Stimulated activated effector memory CD8-positive, alpha-beta T cell treated with anti-CD3 and anti-CD28 coated beads, Interleukin-12 subunit alpha, Interleukin-12 subunit beta, amount 100 ng/mL, for 72 hours (primary cell): ENCODE measurements at places on chromosomes 16 and 17.
A peak's percentile ranks its signal among the peaks of the same experiment; 100 is the strongest.

DNA sequence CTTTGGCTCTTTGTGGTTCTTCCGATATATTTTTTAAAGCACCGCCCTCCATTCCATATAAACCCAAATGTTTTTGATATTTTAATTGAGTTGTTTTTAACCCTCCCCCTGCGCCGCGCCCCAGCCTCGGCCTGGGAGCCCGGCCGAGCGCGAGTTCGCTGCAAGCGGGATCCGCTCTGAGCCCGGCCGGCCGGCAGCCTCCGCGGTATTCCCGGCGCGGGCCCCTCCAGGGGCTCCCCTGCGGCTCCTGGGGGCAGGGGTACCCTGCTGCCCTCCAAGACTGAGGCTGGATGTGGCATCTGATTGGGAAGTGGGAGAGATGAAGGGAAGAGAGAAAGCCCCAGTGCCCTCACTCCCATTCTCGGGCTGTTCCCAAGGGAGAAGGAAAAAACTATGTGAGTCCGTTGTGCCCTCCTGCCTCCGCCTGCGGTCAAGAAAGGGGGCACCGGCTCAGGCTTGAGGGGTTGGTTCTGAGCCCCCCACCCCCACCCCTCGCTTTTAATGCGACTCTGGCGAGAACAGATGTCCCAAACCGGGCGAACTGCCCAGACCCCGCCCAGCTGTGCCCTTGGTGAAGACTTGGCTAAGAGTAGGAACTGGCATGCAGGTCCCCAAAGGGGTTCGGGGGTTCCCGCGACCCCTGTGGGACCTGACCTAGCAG, 8.6 kb downstream of the NEUROD2 start:
- DNase-seq: no peak

GRCh38 chr16:57279780-57280638, 4.5 kb downstream of the PLLP start:
- DNase-seq: no peak

DNA sequence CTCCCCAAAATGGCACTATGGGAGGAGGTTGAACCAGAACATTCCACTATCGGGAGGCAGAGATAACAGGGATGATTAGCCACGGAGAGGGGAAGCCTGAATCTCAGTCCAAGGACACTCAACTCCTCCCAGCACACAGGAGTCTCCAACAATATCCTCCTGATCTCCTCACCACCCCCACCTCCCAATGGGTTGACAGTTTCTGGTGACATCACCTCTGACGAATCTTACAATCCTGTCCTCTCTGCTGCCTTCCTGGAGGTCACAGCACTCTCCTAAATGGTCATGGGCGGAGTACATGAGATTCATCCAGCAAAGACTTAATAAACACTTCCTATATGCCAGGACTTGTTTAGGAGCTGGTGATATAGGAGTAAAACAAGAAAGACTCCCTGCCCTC, 80.9 kb downstream of the SLC6A2 start:
- no peak for DNase-seq

- DNase-seq: no peak
Measured at GRCh38 chr17:41082626-41083025, 1.3 kb upstream of the KRTAP4-7 start.

DNA sequence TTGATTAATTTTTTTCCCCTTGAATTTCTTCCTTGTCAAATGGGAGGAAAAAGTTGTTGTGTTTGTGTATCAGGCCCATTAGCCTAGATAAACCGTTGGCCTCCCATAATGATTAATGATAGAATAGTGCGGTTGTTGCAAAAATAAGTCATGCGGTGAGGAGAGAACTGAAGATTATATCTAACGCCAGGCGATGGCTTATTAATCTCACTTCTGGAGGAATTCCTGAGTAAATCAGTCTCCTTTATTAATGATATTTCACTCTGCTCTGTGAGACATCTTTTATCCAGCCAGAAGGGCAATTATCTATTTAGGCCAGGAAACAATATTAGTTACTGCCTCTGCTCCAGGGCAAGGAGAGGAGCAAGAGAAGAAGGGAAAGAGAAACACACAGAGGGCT, 107.3 kb downstream of the IRX5 start:
- no peak for DNase-seq

DNA sequence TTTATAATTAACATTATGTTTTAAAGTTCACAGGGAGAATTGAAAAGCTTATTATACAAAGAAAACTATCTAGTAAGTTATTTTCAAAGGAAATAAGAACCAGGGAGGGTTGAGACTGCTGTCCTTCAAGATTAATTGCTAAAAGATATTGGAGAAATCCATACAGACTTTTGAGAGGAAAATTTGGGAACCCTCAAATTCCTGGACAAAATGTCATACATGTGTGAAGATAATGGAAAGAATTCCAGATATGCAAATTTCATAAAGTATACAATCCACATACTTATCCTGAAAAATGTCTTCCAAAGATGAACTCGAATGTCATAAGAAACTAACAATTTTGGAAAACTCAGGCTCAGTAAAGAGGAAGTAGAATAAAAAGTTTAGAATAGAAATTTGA, 213.8 kb downstream of the HS3ST3A1 start:
- no peak for DNase-seq

DNA sequence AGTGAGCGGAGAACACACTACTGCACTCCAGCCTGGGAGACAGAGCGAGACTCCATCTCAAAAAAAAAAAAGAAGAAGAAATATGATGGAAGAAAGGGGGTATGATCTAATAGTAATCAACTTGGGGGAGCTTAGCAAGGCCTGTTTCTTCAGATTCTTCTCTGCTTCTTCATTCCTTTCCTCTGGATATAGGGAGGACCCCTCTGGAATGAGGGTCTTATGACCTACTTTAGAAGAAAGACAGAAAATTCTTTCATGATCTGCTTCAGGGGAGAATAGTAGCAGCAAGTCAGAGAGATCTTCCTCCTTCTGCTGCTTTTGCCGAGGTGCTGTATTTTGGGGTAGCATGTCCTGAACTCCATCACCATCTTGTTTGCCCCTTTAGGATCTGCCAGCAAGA, 44.9 kb upstream of the ETV4 start:
- no peak for DNase-seq

DNA sequence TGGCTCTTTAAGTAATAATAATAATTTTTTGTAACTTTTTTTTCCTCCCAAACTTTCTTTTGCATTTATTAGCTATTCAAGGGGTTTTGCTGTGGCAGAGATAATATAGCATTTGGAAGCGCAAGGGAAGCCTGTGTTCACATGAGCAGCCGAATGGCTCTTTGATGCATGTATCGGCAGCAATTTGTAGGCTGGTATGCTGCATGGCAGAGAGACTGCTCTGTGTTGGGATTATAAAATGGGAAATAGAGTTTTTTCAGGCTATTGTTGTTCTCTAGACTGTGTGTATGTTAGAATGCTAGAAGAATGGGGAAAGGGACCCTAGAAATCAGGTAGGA, 94.6 kb upstream of the SALL1 start:
- DNase-seq: no peak

- DNase-seq: no peak
Measured at GRCh38 chr17:3004150-3004801, 59.1 kb downstream of the OR1D5 start.

GRCh38 chr17:72303787-72304733, 183.2 kb downstream of the SOX9 start:
- no peak for DNase-seq

- no peak for DNase-seq
Measured at GRCh38 chr17:55612691-55613141, 101.5 kb upstream of the SMIM36 start.

- DNase-seq: peak; percentile 49
Measured at GRCh38 chr17:27466743-27467375, 10.6 kb downstream of the KSR1 start.

- DNase-seq: no peak
Measured at GRCh38 chr17:69335058-69335457, 8.1 kb upstream of the ABCA5 start.

GRCh38 chr17:17944743-17945142, 27.5 kb downstream of the TOM1L2 start:
- no peak for DNase-seq

GRCh38 chr16:2751577-2752034, 832 bp upstream of the SRRM2 start:
- no peak for DNase-seq

GRCh38 chr17:17125136-17126084, 80.7 kb downstream of the PLD6 start:
- no peak for DNase-seq

GRCh38 chr17:67007266-67007665, 37.1 kb upstream of the CACNG1 start:
- no peak for DNase-seq

DNA sequence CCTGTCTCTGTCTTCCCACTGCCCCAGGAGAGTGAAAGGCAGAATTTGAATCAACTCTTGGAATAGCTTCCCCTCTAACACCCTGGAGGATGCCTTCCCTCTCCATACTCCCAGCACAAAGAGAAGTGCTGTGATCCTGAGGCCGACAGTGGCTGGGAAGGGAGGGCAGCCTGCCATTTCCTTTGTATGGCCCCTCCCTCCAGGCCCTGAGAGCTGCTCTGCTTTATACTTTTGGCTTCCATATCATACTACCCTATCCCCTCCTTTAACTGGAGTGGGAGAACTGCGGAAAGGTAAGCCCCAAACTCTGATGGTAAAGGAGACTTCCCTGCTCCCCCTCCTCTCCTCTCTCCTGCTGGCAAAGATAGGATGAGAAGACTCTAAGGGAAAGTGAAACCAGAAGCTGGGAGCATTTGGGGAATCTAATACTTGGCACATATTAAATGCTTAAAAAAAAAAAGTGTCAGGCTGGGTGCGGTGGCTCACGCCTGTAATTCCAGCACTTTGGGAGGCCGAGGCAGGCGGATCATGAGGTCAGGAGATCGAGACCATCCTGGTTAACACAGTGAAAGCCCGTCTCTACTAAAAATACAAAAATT, 4.1 kb upstream of the MED24 start:
- DNase-seq: no peak

GRCh38 chr17:79812353-79813258, 15.7 kb upstream of the CBX8 start:
- no peak for DNase-seq

DNA sequence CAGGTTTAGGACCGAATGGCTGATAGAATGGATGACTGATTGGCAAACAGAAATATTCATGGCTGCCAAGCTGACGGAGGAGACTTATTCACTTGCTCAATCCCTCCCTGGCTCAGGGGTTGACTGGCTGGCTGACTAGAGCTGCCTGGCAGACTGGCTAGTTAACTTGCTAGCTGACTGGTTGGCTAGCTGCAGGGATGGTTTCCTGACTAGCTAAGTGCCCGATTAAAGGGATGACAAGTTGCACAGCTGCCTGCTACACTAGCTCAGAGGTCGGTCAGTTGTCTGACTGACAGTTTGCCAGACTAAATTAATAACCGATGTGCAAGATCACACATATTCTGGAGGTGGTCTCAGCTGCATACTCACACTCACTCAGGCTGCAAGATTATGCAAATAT, 1208.4 kb upstream of the CDH8 start:
- no peak for DNase-seq

DNA sequence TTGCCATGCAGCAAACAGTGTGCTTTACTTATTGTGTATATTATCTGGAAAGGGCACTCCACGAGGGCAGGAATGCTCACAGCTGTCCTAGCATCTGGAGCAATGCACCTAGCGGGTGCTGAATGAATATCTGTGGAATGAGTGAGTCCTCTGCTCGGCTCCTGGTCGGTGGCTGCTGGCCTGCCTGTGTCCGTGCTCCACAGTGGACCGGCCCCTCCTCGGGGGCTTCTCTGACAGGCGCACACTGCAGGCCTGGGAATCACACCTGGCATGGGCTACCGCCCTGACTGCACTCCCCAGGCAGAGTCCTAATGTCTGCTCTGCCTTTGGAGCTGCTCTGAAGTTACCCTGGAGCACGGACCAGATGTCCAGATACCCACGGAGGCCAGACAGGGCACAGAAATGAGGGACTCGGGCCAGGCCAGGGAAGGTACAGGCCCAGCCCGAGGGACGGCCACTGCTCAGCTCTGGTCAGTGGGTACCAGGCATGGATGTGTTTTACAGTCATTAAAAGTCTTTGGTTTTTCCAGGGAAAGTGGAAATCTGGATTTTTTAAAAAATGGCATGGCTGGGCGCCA, 21.1 kb upstream of the AKTIP start:
- DNase-seq: no peak

- no peak for DNase-seq
Measured at GRCh38 chr17:13728781-13729180, 127.1 kb upstream of the HS3ST3A1 start.

GRCh38 chr16:89890886-89891657, 17.7 kb downstream of the TCF25 start:
- DNase-seq: no peak

DNA sequence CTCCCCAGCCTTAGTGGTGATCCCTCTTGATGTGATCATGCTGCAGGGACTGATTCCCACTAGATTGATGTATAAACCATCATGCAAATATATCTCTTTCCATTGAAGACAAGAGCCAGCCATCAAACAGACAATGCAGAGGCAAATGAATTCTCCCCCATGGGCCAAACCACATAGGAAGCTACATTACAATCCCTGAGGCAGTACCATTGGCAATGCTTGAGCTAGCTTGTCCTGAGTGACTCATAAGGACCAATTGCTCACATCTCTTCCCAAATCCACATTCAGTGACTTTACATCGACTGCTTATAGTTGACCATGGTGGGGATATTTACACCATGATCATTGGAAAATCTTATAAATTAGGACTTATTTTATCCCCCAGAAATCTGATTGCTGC, 242.2 kb downstream of the SHISA9 start:
- DNase-seq: no peak

GRCh38 chr17:50177983-50178834, 12.4 kb downstream of the SGCA start:
- DNase-seq: no peak

- peak; percentile 53 for DNase-seq
Measured at GRCh38 chr17:37570527-37571093, 38.6 kb downstream of the SYNRG start.
